Suppressor macrophage (primary cell): ENCODE measurements at places on chromosomes 6 and 20.

- no peak for DNase-seq
Measured at GRCh38 chr6:17202526-17202925, 78.6 kb upstream of the RBM24 start.

DNA sequence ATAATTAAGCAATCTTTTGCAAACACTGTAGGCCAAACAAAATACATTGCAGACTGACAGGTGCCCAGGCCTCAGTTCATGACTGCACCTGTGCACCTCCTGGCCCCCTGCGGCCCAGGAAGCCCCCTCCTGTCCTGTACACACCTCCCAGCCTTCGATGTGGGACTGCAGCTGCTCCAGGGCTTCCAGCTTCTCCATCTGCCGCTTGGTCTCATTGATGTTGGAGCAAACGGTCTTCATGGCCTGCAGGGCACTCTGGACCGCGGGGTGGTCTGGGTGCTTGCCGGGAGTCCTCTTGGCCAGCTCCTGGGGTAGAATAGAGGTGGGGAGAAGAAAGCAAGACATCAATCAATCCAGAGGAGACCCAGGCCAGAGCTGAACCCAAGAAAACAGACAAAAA, 119.7 kb downstream of the PREX1 start:
- no peak for DNase-seq

DNA sequence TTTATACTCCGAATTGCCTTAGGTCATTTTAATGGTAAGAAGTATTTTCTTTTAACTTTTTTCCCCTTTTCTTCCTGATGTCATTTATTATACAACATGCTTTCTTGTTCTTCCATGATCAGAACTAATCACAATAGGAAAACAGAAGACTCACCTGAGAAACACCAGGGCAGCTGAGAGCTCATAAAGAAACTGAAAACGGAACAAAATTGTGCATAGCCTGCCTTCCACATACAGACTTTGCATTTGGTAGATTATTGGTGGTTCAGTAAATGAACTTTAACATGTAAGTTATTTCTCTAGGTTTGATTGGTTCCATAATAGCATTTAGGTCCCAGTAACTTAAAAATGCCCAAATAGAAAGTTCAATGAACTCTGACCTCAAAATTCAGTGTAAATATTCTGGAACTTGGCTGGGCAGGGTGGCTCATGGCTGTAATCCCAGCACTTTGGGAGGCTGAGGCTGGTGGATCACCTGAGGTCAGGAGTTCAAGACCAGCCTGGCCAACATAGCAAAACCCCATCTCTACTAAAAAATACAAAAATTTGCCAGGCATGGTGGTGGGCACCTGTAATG, 161.1 kb upstream of the DTNBP1 start:
- no peak for DNase-seq

DNA sequence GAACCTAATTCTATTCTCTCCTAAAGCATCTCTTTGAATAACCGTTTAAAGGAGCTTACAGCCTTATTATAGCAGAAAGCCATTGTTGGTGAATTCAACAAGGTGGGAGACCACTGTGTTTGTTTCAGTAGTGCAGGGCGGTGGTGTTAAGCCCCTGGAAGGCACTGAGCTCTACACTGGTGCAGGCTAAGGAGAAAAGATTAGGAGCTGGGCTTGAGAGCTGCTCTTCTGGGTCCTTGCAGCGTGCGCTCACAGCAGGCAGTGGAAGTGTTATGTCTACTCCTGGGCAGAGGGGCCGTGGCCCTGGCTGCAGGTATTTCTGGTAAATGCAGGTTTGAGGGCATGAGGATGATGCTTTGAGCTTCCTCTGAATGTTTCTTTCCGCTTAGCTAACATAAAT, 361.2 kb downstream of the RNF144B start:
- DNase-seq, result no peak

- DNase-seq, result no peak
Measured at GRCh38 chr6:62980093-62980492, 231.2 kb upstream of the FKBP1C start.

GRCh38 chr6:166733900-166734299, 106.8 kb upstream of the RPS6KA2 start:
- no peak for DNase-seq

DNA sequence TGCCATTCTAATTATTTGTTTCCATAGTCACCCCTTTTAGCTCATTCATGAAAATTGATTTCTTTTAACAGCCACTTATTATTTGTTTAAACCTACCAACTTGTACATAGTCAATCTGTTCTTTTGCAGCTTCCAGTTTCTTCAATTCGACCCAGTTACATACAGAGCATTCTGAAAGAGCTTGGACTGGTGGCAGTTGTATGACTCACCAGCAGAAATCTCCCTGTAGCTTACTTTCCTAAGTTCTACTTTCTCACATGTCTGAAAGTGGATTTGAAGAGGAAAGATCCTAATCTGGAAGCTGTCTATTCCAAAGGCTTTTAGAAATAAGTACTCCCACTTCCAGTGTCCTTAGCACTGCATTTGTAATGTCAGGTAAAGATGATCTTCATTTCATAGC, 447.9 kb downstream of the HTR1B start:
- no peak for DNase-seq

GRCh38 chr6:20182926-20183521, 29.2 kb downstream of the MBOAT1 start:
- no peak for DNase-seq
